NCI-H2029 treated with DMSO at 0.1 percent for 48 hours (cell line): ENCODE measurements at places on chromosomes 3 and 15.
A peak's percentile ranks its signal among the peaks of the same experiment; 100 is the strongest.

DNA sequence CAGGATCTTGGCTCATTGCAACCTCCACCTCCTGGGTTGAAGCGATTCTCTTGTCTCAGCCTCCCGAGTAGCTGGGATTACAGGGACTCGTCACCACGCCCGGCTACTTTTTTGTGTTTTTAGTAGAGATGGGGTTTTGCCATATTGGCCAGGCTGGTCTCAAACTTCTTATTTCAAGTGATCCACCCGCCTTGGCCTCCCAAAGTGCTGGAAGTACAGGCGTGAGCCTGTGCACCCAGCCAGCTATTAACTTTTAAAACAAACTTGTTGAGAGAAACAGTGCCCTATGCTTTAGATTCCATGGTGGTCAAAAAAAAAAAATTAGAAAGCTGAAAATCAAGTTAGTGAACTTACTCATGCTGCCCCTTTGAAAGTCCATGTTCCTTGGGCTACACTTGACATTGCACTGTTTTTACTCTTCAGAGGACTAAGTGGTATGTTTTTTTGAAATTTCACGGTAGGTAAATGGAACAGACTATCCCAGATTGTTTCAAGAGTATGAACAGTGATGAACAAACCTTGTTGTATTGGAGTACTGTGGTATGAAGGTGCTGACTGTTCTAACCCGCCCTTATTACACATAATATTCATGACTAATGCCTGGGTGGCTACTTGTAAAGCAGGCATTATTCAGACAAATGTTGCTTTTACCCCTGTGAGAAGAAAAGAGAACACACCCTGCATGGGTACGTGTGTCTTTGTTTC lies 206.9 kb downstream of the KLHL25 start:
- no peak for DNase-seq

DNA sequence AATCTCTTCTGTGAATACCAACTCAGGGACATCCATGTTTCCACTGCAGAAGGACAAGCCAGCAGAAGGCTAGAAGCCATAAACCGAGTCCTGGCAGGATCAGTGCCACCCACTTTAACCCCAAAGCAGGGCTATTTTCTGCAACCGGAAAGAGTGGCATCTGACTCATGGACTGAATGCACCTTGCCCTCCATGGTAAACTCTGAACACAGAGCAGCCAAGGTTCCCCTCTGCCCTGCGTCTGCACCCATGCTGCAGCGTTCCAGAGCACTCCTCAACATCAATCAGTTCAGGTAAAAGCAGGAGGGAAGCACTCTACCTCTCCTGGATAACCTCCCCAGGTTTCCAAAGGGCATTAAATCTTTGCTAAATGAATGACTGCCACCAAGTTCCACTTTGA lies 801 bp upstream of the NGRN start:
- no peak for DNase-seq

DNA sequence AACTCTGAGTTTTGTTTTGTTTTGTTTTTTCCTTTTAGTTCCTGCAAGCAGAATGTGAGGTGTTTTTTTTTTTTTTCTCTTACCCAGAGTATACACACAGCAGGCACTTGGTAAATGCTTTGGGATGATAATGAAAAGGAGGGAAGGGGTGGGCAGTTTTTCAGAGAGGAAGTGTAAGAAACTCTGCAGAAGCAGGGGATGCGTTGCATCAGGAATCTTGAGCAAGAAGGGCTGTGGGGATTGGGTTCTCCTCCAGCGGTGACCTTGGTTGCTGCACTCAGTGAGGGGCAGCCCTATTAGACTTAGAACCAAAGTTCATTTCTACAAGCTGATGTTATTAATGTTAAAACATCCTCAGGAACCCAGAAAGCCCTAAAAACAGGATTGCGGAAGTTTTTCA lies 32.2 kb upstream of the TMEM158 start:
- no peak for DNase-seq

- DNase-seq, result no peak
Observed at GRCh38 chr15:48548455-48548854, 97.1 kb downstream of the FBN1 start.

- no peak for DNase-seq
Observed at GRCh38 chr3:63654211-63654610, 1.7 kb downstream of the SNTN start.

DNA sequence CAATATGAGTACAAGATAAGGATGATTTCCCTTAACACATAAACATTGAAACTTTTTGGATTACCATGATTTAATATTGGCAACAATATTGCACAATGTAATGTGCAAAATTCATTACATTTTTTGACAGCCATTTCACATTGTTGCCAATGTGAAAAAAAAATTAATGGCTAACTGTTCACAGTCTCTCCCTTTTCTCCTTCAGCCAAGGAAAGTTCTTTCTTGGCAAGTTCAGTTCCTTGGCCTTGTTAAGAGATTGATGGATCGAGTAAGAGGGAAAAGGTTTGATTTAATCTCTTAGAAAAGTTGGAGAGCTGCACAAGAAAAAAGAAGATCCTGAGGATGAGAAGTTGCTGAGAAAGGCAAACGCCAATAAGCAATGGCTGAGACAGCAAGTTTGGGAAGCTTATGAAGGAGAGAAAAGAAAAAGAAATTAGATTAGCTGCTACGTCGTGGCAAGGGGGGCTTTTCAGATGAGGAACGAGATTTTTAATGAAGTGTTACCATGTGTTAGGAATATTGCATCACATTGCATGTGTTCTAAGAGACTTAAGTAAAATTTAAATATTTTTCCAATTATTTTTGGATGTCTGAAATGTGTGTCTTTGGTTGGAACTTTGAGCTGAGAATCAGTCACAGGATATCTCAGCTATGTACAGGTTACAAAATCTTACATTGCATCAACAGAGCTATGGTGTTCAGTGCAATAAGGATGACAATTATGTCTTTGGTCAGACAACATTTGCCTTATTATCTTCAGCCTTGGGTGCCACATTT lies 61.4 kb upstream of the ZNF280D start:
- DNase-seq, result no peak

DNA sequence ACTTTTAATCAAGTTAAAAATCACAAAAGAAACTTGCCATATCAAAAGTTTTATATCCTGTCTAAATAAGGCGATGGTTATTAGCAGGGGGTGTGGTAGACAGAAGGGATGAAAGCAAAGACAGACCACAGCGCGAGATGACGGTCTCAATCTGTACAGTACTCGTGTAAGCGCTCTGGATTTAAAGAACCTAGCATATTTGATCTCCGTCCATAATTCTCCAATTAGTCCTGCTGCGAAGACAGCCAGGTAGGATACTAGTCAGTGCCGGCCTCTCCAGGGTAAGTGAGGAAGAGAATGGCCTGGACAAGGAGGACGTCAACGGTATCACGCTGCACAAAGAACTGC lies 701 bp downstream of the SGO1 start:
- DNase-seq, result peak; percentile 11

- no peak for DNase-seq
Observed at GRCh38 chr15:71666763-71667620, 143.4 kb upstream of the NR2E3 start.

DNA sequence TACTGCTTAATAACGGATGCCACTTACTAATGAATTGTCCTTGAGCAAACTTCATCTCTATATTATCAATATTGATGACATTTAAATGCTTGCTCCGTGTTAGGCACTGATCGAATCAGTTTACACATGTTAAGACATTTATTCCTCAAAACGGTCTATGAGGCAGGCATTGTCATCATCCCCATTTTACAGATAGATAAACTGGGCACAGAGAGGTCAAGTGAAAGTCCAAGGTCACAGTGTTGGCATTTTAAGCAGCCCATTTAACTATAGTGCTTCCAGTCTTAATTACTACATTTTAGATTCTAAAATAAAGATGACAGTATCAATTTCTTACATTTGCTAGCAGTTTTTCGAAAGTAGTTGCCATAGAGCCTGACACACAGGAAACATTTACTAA lies 966 bp upstream of the ABI3BP start:
- DNase-seq, result no peak

DNA sequence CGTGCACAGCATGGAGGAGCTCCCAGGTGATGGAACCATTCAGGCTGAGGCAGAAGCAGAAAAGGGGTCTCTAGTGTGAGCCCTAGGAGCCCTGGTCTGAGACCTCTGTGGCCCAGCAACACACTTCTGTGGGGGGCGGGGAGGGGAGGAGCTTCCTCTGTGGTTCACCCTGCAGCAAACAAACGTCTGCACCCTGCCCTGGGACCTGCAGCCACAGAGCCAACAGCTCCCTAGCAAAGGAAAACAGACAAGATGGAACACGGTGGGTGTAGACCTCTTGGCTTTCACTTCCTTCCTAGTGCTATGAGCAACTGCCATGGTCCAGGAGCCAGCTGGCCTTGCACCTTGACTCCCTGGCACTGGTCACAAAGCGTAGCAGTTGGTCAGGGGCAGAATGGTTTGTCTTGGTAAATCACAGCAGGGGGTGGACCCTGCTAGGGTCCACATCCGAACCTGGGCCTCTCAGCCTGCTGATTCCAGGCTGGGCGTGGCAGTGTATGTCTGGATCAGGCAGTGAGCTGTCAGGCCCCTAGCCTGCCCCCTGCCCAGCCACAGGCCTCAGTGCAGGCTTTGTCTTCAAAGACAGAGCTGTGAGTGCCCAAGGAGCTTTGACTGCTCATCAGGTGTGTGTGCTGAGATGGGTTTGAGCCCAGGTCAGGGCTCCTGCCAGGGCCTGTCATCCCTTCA lies 6.7 kb downstream of the AMIGO3 start:
- DNase-seq, result no peak

DNA sequence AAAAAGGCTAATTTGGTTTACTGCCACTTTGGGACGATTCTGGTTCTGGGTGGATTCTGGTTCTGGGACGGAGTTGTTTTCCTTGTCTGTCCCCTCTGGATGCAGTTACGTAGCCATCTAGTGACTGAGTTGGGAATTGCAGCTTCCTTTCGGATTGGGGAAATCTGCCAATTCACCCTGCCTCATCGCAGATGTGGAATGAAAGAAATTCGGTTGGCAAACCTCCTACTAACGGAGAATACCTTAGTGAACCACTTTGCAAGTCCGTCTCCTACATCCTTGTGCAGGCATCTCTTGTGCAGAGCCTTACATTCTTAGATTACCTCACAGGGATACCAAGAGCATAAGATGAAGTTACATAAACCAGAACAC lies 31.5 kb upstream of the AP4E1 start:
- DNase-seq, result peak; percentile 10

DNA sequence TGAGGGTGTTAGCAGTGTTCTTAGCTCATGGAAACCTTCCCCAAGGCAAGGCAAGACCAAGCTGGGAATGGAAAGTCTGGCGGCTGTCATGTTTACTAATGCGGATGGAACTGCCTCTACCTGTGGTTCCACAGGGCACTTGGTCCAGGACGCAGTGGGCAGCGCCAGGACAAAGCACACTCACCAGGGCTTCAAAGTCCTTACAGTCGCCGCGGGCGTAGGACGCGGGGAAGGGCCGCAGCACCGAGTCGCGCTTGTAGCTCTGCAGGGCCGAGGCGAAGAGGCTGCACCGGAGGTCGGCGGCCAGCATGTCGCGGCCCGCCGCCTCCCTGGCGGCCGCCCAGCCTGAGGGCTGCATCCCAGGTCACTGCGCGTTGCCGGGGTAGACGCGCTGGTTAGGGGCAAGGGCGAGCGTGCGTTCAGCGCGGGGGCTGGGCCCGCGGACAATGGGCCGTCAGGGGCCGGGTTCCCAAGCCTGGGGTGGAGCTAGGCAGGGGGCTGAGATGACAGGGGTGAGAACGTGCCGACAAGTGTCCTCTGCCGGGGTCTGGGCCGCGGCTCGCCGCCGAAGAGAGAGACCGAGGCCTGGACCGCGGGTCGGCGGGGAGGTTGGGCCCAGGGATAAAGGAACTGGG lies 497 bp downstream of the PARP16 start:
- no peak for DNase-seq

- no peak for DNase-seq
Observed at GRCh38 chr15:62962101-62962995, 80.2 kb upstream of the TPM1 start.

DNA sequence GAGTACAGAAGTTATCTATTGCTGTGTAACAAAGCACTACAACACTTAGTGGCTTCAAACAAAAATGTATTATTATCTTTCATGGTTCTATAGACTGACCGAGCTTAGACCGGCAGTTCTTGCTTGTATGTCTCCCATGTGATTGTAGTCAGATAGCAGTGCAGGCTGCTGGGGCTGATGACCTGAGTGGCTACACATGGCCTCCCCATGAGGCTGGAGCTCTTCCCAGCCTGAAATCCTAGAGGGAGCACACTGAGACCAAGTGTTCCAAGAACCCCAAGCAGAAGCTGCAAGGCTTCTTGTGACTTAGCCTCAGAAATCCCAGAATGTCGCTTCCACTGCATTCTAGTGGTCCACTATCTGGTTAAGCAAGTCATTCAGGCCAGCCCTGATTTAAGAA lies 141.2 kb upstream of the TLE3 start:
- no peak for DNase-seq

DNA sequence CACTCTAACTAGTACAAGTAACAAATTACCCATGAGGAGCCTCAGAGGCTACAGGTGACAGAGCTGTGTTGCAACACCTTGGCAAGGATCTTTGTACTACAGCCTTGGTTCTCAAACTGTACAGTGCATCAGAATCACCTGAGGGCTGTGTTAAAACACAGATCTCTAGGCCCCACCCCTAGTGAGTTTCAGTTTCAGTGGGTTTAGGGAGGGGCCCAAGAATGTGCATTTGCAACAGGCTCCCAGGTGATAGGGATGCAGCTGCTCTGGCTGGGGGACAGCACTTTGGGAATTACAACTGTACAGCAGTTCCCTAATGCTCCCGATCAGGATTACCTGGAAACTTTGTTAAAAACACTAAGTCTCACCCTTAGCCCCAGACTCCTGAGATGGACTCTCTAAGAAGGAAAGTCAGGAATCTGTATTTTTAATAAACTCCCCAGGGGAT lies 66.1 kb upstream of the NR2F2 start:
- DNase-seq, result no peak

DNA sequence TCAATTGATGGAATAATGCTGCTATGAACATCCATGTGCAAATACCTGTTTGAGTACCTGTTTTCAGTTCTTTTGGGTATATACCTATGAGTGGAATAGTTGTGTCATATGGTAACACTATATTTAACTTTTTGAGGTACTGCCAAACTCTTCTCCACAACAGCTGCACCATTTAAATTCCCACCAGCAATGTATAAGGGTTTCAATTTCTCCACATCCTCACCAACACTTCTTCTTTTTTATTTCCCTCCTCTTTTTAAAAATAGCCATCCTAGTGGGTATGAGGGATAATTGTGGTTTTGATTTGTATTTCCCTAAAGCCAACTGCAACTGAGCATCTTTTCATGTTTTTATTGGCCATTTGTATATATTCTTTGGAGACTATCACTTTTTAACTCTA lies 31.3 kb upstream of the ARHGEF3 start:
- no peak for DNase-seq

GRCh38 chr3:194787650-194788049 lies 102.0 kb downstream of the FAM43A start:
- DNase-seq, result no peak

- DNase-seq, result no peak
Observed at GRCh38 chr3:69542089-69542804, 156.4 kb upstream of the FRMD4B start.

- no peak for DNase-seq
Observed at GRCh38 chr3:189103208-189103607, 68.6 kb upstream of the TPRG1 start.
